Lower lobe of right lung (tissue), 2 donors: ENCODE measurements at places on chromosomes 4 and X. TPM values are rescaled to one million over a fixed set of nuclear protein-coding genes. Genes with fewer than 3 reads are reported as not detected.
A peak's percentile ranks its signal among the peaks of the same experiment; 100 is the strongest.

DNA sequence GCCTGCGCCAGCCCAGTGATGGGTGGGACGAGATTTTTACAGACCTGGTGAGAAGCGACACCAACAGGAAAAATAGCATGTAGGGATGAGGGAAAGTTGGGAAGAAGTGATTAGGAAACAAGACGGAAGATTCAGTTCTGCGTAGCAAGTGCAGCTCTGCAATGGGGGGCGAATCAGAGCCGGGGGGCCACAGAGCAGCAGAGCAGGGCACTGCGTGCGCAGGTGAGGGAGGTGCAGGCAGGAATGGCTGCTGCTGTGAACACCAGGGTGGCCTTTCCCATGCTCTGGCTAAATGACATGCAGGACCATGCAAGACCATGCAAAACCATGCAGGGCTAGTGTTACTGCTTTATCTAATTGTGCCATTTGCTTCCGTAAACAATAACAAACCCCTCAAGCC lies 442.7 kb upstream of the FRG1 start:
- H3K4me1 ChIP-seq: no peaks in the 10 kb centered on the region
- H3K4me3 ChIP-seq: no peak overlapping the region
- DNase-seq: no peak
- no peak overlapping the region for H3K27ac ChIP-seq
- no peaks in the 10 kb centered on the region for H3K27me3 ChIP-seq

GRCh38 chrX:12892716-12893115 lies 13.7 kb upstream of the TLR8 start:
- no peak overlapping the region for H3K4me3 ChIP-seq
- no peaks in the 10 kb centered on the region for H3K4me1 ChIP-seq
- no peak for DNase-seq
- no peaks in the 10 kb centered on the region for H3K27me3 ChIP-seq
- no peaks in the 10 kb centered on the region for H3K36me3 ChIP-seq
- H3K27ac ChIP-seq: no peak overlapping the region

DNA sequence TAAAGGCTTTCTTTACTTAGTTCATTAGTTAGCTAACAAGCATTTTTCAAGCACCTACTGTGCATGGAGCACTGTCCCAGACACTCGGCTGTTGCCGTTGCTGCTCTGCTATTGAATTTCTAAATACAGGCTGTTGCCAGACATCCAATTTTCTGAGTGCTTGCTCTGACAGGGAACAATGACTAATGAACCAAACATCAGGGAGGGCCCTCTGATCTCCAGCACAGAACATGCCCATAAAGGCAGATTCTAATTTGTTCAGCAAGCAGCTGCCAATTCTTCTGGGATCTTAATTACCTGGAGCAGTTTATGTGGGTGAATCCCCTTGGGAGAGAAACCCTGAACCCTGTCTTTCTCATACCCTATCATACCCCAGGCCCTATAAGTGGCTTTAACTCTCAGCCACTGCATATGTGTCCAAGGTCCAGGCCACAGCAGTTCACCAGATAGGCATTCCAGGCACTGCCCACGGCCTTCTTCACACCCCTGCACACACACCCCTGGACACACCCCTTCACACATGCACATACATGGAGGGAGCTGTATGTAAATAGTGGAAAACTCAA lies 27.9 kb downstream of the TSC22D3 start:
- H3K36me3 ChIP-seq: no peaks in the 10 kb centered on the region
- no peaks in the 10 kb centered on the region for H3K27me3 ChIP-seq
- H3K4me1 ChIP-seq: peaks cover 15% of the 10 kb centered on the region
- DNase-seq: peak; percentile 49
- H3K27ac ChIP-seq: peak overlapping the region; percentile 56

- no peaks in the 10 kb centered on the region for H3K27me3 ChIP-seq
- no peak for DNase-seq
- no peak overlapping the region for H3K4me3 ChIP-seq
These were observed 40.5 kb upstream of the SPP1 start for GRCh38 chr4:87934973-87935372.

The DDX53 gene
- not detected for total RNA-seq

GRCh38 chrX:47244676-47245075 lies 11.9 kb downstream of the USP11 start:
- H3K27ac ChIP-seq: no peak overlapping the region
- peaks cover 58% of the 10 kb centered on the region for H3K36me3 ChIP-seq
- no peaks in the 10 kb centered on the region for H3K27me3 ChIP-seq
